Spinal cord (tissue), 10 donors: ENCODE measurements at places on chromosomes 7 and 10.

- no peak overlapping the region for H3K4me3 ChIP-seq
- H3K36me3 ChIP-seq = no peaks in the 10 kb centered on the region
- no peaks in the 10 kb centered on the region for H3K4me1 ChIP-seq
- no peaks in the 10 kb centered on the region for H3K27me3 ChIP-seq
- no peak overlapping the region for H3K27ac ChIP-seq
These were observed 491.3 kb downstream of the GLRX3 start for GRCh38 chr10:130627346-130628045.

DNA sequence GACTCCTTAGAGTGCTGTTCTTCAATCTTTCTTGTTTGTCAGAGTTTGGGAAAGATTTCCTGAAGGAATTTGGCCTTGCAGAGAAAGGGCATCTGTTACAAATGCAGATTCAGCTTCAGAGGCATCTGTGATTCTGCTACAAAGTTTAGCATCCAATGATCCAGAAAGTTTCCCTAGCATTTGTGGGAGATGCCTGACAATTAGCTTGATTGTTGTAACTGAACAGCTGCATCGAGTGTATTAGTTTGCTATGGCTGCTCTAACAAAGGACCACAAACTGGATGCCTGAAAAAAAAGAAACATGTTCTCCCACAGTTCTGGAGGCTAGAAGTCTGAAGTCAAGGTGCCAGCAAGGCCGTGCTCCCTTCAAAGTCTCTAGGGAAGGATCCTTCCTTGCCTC lies 365.1 kb downstream of the GRID1 start:
- no peak overlapping the region for H3K4me3 ChIP-seq
- H3K4me1 ChIP-seq = no peaks in the 10 kb centered on the region
- no peaks in the 10 kb centered on the region for H3K27me3 ChIP-seq
- peak; percentile 19 for DNase-seq

DNA sequence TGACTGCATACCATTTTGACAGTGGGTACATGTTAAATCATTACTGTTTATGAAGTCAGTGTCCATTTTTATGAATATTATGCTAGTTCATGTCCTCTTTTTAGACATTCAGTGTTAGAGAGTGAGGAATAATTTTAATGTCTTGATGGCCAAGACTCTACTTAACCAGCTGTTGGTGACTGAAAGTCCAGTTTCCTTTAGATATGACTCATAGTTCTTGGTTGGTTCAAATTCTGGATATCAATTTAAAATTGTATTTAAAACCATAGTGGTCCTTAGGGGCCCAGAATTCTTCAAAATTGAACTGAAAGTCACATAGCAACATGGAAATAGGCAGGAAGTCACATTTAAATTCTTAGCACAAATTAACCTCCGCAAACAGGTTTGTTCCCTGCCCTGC lies 196.5 kb upstream of the PRPS1L1 start:
- no peak for DNase-seq
- H3K27me3 ChIP-seq = no peaks in the 10 kb centered on the region
- H3K4me1 ChIP-seq = no peaks in the 10 kb centered on the region
- H3K4me3 ChIP-seq = no peak overlapping the region

DNA sequence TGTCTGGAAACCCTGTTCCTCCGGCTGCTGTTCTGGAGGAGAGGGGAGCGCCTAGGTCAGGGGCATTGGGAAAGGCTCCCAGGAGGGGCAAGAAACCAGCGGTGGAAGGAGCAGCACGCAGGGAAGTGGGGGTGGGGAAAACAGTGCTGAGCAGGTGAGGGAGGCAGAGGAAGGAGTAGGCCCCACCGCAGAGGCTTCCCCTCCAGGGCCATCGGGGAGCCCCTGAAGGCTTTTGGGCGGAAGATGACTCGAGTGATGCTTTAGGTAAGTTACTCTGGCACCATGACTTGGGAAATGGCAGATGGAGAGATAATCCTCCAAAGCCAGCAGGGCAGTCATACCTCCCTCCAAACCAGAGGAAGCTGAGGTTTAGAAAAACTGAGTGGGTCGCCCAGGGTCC lies 106.5 kb upstream of the ANLN start:
- peaks cover 26% of the 10 kb centered on the region for H3K36me3 ChIP-seq
- peaks cover 68% of the 10 kb centered on the region for H3K4me1 ChIP-seq
- DNase-seq = no peak
- H3K27me3 ChIP-seq = no peaks in the 10 kb centered on the region
- no peak overlapping the region for H3K4me3 ChIP-seq

DNA sequence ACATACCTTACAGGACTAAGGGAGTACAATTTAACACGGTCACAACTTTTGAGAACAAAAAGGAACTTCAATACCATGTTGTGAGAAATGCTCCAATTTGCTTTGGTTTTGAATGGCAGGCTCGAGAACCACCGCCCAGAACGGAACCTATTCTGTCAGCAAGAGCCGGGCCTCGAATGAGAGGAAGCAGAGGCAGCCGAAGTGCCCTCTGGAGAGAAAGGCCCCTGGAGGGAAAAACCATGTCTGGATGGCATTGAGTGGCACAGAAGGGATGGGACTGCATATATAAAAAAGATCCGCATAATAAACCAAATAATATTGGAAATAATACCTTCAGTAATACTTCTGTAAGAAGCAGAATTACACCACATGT lies 85.6 kb downstream of the CHST15 start:
- DNase-seq = no peak
- H3K36me3 ChIP-seq = peaks cover 50% of the 10 kb centered on the region
- H3K27ac ChIP-seq = no peak overlapping the region
- H3K4me1 ChIP-seq = peaks cover 22% of the 10 kb centered on the region

DNA sequence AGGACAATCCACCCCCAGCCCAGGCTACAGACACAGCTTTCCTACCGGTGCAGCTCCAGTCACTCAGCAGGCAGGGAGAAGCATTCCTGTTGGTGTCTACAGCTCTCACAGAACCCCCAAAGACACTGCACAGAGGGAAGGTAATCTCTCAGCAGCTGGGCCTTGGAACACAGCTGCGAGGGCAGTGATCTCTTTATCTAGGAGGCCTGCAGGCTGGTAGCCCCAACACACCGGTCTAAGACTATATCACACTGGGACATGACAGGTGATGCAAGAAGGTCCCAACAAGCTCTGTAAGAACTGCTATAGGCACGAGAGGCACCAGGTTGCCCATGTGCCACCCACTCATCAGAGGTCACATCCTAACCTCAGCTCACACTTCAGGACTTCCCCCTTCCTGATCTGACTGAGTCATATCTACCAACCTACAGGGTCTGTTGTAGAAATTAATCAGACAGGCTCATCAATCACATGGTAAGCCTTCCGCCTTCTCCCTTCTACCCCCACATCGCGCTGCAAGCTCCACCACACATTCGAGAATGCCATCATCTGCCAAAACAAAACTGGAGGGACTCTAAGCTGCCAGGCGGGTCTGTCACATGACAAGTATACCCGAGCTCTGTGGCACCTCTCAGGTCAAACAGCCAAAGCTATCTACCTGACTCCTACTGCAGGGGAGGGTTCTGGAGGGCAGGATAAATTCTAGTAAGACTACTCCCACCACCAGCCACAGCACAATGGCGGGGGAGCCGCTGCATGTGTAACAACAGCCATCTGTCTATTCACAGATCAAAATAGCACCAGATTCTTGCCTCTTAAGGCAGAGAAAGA lies 26.1 kb downstream of the FAM53B start:
- H3K4me3 ChIP-seq = no peak overlapping the region
- peaks cover 60% of the 10 kb centered on the region for H3K4me1 ChIP-seq
- H3K27ac ChIP-seq = no peak overlapping the region
- no peak for DNase-seq
- H3K27me3 ChIP-seq = no peaks in the 10 kb centered on the region
- no peaks in the 10 kb centered on the region for H3K36me3 ChIP-seq

DNA sequence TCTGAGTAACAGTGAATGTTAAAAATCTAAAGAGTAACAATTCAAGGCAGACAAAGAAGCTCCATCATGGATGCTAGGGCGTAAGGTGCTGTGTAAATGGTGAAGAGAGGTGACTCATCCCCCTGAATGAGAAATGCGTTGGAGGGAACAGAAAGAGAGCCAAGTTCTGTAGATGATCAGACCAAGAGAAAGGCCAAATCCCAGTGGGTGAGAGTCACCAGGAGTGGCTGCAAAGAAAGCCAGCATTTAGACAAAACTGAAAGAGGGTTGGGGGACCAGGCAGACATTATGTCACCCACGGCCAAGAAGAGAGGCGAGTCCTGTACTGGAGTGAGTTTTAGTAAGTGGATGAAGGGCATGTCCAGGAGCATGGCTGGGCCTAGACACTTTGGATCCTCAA lies 153.1 kb downstream of the TRIL start:
- no peaks in the 10 kb centered on the region for H3K27me3 ChIP-seq
- peaks cover 12% of the 10 kb centered on the region for H3K36me3 ChIP-seq
- no peaks in the 10 kb centered on the region for H3K4me1 ChIP-seq
- DNase-seq = no peak
- H3K27ac ChIP-seq = no peak overlapping the region

- no peaks in the 10 kb centered on the region for H3K27me3 ChIP-seq
- peaks cover 42% of the 10 kb centered on the region for H3K4me1 ChIP-seq
- H3K27ac ChIP-seq = no peak overlapping the region
- peaks cover 64% of the 10 kb centered on the region for H3K36me3 ChIP-seq
- H3K4me3 ChIP-seq = no peak overlapping the region
These were observed 39.2 kb downstream of the PAPOLB start for GRCh38 chr7:4822677-4823076.

DNA sequence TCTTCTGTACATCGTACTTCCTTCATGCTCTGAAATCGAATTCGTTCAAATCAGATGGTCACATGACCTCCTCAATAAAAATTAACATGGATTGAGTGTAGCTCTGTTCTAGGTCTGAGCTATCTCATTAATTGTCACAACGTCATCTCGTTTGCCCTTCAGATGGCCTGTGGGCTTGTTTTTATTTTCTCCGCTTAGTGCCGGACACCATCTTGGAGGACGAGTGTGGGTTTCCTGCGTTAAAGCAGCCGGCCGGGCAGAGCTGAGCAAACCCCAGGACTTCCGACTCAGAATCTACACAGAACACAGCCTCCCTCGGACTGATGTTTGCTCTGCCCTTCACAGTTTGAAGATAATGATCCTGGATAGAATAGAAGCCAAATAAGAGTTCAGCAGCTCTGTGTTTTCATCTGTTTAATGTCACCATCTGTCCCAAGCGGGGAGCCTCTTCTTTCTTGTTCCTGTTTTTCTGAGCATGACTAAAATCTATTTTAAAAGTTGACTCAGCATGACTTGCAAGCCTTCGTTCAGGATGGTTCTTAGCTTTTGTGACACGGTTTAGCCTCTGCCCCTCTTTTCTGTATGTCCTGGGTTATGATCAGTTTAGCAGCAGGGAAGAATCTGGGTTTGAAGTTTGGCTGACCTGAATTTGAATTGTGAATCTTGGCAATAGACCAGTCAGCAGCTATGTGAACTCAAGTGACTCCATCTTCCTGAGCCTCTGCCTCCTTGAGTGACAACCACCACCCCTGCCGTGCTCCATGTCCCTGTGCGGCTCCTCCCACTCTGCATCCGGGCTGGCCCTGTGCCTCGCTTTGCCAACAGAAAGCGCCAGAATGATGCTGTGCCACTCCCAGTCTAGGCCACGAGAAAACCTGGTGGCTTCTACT lies 30.6 kb upstream of the GALNTL5 start:
- H3K36me3 ChIP-seq = no peaks in the 10 kb centered on the region
- DNase-seq = no peak
- H3K27me3 ChIP-seq = no peaks in the 10 kb centered on the region
- H3K4me1 ChIP-seq = peaks cover 3% of the 10 kb centered on the region
